ENCODE measurements at places on chromosomes 16 and 17.

- no peak for DNase-seq
These were observed 11.2 kb upstream of the ANKRD40CL start for GRCh38 chr17:50778471-50778870.

- DNase-seq, result no peak
These were observed 38.0 kb downstream of the CA10 start for GRCh38 chr17:52120465-52120864.

DNA sequence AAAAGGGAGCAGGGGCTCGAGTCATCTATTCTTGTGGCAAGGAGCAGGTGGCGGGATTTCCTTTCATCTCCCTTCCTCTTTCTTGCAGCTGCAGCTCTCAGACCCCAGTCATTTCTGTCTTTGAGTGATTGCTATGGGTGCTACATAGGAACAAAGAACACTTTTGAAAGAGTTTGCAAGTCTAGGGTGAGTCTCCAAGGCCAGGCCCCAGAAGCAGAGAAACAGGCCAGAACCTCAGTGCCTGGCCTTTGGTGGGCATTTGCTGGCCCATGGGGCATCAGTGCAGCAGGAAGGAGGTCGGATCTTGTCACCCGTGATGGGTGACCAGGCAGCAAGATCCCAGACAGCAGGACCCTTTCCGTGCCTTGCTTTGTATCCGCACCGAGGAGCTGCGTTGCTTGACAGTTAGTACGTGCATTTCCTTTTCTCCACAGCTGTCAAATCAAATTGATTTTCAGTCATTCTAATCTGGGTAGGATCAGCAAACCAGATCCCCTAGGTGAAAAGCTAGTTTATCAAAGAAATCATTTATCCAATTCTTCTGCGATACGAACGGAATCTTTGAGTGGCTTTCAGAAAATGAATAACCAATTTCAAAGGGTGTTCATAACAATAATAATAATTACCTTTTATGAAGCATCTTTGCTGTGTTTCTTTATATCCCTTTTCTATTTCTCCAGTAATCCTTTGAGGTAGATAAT lies 244.6 kb upstream of the MAF start:
- no peak for DNase-seq

GRCh38 chr17:12088035-12088434 lies 67.4 kb downstream of the MAP2K4 start:
- DNase-seq, result no peak

DNA sequence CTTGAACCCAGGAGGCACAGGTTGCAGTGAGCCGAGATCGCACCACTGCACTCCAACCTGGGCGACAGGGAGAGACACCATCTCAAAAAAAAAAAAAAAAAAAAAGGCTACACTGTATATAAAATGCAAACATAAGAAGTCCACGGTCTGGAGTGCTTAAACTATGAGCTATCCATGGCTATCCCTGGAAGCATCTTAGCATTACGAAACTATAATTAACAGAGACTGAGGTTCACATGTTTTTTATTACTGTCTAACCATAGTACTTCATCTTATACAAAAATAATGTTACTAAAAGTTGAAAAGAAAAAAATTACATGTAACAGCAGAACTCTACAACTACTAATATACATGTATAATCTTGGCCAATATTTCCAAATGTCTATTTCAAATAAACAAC lies 32.8 kb downstream of the HELZ start:
- no peak for DNase-seq

DNA sequence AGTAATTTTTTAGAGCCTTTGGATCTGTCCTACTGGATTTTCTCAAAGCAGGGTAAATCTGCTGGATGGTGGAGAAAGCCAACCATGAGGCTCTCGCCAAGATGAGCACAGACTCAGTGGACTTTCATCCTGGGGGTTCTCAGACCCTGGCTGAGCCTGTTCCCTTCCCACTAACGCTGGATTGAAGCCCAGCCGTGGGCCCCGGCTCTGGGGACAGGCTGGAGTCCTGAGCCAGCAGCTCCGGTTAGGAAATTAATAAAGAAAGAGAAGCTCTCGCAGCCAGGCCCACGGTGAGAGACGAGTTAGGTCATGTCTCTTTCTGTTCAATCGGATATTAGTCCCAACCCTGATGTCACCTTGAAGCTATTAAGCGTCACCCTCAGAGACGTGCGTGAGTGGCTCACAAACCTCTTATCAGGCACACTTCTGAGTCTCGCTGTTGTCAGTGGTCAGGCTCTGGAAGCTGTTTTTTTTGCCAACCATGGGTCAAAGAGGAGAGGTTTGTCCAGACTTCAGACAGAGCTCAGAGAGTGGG lies 27.1 kb downstream of the MEOX1 start:
- no peak for DNase-seq

- DNase-seq, result no peak
These were observed 8.2 kb upstream of the CIITA start for GRCh38 chr16:10868596-10869469.

GRCh38 chr17:28141773-28142172 lies 99.3 kb downstream of the NLK start:
- DNase-seq, result no peak

DNA sequence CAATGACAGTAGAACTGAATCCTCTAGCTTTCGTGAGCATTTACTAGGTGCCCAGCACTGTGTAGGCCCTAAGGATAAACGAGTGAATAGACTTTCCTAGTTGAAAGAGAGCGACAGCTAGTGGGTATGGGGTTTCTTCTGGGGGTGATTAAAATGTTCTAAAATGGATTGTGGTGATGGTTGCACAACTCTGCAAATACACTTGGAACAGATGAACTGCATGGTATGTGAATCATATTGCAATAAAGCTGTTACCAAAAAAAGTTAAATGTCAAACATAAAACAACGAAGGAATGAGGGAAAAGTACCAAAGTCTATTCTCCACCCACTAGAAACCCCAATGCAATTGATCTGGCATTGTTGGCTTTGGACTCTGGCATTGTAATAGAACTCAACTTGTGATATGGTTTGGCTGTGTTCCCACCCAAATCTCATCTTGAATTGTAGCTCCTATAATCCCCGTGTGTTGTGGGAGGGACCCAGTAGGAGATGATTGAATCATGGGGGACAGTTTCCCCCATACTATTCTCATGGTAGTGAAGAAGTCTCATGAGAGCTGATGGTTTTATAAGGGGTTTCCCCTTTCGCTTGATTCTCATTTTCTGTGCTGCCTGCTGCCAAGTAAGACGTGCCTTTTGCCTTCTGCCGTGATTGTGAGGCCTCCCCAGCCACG lies 70.5 kb downstream of the MARF1 start:
- DNase-seq, result no peak

DNA sequence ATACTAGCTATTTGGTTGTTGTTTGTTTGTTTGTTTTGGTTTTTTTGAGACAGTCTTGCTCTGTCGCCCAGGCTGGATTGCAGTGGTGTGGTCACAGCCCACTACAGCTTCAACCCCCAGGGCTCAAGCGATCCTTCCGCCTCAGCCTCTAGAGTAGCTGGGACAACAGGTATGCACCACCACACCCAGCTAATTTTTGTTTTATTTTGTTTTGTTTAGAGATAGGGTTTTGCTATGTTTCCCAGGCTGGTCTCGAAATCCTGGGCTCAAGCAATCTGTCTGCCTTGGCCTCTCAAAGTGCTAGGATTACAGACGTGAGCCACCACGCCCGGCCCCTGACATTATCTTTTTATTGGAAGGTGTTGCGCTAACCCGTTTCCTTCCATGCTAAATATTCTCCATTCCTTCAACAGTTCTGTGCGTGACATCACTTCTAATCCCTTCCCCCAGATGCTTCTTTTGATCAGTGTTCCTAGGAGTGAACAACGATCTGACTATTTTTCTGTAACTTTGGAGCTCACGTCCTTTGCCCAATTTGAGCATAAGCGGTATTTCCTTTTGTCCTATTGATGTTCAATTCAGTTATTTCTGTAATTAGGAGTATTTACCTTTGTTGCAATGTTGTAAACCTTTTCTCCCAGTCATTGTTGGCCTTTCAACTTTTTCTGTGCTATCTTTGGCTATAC lies 30.2 kb upstream of the EMP2 start:
- no peak for DNase-seq

- peak; percentile 43 for DNase-seq
These were observed 295.3 kb upstream of the PMFBP1 start for GRCh38 chr16:72467157-72467759.

- DNase-seq, result no peak
These were observed 1.6 kb downstream of the KCNG4 start for GRCh38 chr16:84237994-84238750.

GRCh38 chr17:45288825-45289224 lies 26.9 kb upstream of the SPATA32 start:
- DNase-seq, result no peak

DNA sequence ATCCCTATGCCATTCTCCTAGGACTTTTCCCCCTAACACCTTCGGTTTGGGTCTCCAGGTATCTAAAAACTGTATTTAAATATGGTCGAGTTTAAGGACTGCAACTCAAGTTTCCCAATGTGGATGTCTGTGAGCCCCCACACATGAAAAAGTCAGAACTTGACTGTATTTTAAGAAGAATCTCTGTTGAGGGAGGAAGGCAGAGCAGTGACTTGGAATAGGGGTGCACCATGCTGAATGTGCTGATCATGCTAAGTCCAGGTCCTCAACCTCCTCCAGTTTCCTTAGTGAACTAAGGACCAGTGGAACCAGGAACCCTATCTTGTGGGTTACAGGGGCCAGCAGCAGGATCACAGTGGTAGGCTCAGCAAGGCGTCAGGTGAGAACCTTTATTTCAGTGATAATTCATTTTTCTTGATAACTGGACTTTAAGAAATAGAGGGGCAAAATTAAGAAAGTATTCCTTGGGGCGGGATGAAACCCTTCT lies 19.5 kb downstream of the GRB7 start:
- DNase-seq, result no peak

- no peak for DNase-seq
These were observed 31.9 kb downstream of the PLCG2 start for GRCh38 chr16:81810894-81811538.

DNA sequence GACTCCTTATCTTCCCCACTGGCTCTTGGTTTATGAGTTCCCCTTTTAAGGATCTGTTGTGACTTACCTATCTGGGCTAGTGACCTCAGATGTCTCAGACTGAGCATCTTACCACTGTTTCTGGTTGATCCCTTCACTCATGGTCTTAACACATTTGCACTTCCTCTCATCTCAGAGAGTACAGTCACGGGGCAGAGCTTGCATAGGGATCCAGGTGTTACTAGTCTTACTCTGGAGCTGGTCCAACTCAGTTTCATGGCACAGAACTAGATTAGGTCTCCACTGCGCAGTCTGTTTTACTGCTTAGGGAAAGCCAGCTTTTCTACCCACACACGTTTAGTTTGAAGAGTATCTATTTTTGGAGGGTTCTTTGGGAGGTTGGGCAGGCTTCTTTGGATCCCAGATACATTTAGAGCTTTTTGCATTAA lies 10.2 kb downstream of the GABARAPL2 start:
- no peak for DNase-seq

GRCh38 chr17:15157051-15157450 lies 108.1 kb downstream of the PMP22 start:
- no peak for DNase-seq

DNA sequence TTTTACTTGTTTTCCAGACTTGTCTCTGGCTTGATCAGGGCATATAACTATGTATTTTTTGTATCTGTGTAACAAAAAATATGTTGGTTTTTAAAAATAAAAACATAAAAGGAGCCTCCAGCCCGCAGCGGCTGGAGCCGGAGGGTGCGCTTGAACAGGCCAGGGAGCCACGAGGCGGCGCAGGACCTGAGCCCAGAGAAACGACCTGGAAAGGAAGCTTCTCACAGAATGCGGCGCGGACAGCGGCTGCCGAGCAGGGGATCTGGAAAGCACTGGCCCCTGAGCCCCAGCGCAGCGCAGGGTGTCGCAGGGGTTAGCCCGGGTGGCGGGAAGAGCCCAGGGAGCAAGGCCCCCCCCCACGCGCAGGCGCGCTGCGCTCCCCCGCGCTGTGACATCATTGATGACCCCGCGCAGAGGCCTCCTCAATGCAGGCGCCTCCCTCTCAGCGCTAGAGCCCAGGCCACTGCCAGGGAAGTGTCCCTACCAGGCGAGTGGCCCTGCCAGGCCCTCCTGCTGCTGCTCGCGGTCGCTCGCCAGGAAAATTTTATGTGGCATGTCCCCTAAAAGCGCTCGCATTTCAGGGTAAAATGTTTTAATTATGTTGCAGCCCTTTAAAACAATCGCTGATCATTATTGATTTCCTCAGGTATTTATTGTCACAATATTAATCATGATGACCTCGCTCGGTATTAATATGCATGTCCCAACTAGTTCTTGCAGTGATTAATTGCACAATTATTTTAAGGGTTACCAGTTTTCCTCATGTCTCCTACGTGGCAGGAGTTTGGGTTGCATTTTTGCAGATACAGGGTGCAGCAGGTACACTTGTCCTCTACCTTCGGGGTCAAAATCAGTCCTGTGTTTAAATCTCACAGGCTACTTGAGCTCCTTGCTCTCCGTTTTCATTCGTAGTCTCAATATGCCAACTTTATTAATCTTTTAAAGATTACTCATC lies 134.2 kb downstream of the USP22 start:
- peak; percentile 80 for DNase-seq

- peak; percentile 43 for DNase-seq
These were observed 13.5 kb upstream of the DYNLRB2 start for GRCh38 chr16:80527297-80527696.

GRCh38 chr17:49890852-49891251 lies 43.0 kb upstream of the TAC4 start:
- DNase-seq, result no peak

- no peak for DNase-seq
These were observed 22.8 kb downstream of the TRPV2 start for GRCh38 chr17:16438173-16438556.

GRCh38 chr16:13005721-13006247 lies 104.4 kb downstream of the SHISA9 start:
- DNase-seq, result no peak

GRCh38 chr17:63973930-63974593 lies 1.3 kb upstream of the SCN4A start:
- DNase-seq, result no peak

DNA sequence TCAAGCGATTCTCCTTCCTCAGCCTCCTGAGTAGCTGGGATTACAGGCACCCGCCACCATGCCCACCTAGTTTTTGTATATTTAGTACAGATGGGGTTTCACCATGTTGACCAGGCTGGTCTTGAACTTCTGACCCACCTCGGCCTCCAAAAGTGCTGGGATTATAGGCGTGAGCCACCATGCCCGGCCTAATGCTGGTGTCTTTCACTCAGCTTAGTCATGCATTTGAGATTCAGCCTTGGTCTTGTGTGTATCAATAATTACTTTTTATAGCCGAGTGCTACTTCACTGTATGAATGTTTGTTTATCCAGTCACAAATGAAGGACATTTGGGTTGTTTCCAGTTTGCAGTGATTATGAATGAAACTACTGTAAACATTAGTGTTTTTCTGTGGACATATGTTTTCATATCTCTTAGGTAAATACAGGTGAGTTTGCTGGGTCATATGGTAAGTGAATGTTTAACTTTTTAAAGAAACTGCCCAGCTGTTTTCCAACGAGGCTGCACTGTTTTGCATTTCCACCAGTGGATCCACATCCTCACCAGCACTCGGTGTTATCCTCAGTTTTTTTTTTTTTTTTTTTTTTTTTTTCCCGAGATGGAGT lies 11.0 kb upstream of the PLCG2 start:
- no peak for DNase-seq

Data from NT2/D1 (cell line).